ENCODE measurements at places on chromosomes 11 and 22. TPM values are rescaled to one million over a fixed set of nuclear protein-coding genes. Genes with fewer than 3 reads are reported as not detected.

The CARNS1 gene
- polyA plus RNA-seq: 5.0 TPM

The MYBPC3 gene
- 0.14 TPM for polyA plus RNA-seq

GRCh38 chr11:126914166-126914565 is 86.4 kb downstream of the KIRREL3 start:
- no peak for DNase-seq

GRCh38 chr22:24441406-24442351 is 14.3 kb downstream of the ADORA2A start:
- DNase-seq: no peak

DNA sequence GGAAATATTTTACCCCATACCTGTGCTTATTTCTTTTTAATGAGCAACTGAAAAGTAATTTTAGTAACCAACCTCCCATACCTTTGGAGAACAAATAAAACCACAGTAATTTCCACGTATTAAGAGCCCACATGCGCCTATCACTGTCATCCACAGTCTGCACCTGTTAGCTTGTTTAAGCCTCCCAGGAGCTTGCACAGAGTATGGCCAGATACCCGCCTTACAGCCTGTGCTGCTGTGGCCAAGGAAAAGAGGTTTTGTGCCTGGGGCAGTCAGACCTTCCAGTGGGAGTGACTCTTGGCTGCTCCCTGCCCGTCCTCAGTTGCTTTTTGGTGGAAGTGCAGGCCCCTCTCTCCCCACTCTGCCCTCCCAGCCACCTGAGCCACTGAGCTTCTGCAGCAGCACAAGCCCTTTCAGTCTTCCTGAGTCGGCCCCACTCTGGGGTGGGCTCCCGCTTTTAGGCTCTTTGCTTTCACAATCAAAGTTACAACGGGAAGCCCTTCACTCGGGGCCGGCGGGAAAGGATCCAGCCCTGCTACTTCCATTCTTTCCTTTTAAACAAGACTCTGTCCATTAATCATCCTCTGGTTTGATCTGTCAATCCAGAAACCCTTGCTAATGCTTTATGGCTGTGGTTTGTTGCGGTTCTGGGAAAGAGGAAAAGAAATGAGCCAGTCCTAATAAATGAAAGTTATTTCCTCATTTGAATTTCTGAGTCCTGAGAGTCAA is 308.8 kb downstream of the TBC1D22A start:
- no peak for DNase-seq

DNA sequence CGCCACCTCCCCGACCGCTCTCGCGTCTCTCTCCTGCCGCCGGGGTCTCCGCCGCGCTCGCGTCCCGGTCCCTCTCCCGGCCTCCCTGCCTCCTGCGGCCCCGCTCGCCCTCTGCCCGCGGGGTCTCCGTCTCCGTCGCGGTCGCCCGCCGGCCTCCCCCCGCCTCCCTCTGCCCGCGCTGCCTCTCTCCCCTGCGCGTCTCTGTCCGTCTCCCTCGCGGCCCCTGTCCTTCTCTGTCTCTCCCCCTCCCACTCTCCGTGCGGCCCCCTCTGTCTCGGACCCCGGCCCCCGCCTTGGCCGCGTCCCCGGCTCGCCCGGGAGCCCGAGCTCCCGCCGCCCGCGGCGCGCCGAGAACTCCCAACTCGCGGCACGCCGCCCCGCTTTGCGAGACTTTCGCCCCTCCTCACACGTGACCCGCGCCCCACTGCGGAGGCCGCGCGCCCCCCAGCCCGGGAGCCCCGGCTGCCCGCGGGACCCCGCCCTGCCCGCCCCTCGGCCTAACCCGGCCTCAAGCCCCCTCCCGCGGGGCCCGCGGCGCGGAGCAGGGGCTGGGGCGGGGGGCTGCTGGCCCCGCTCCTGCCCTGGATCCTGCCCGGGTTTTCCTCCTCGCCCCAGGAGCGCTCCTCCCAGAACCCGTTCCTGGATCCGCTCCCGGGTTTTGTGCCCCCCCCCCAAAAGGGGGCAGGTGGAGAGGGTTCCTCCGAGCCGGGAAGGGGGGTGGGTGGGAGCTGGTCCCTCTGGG is 702 bp upstream of the KCNJ4 start:
- no peak for DNase-seq

DNA sequence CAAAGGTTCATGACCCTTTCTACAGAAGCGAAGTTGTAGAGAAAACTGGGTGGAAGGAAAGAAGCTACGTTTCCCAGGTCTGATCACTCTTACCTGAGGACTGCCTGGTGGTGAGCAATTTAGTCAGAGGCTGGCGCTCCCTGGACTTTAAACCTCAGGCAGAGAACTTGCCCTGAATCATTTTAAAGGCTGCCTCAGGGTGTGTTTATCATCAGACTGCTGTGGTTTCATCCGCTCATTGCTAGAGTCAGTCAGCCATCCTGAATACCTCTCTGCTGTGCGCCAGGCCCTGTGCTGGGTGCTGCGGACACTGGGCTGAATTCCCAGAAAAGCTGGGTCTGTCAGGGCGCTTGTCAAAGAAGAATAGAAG is 2.7 kb downstream of the DTX4 start:
- no peak for DNase-seq

- DNase-seq: no peak
Observed at GRCh38 chr22:27397954-27398342, 403.6 kb downstream of the MN1 start.

Data from left renal cortex interstitium (tissue), 4 donors.